GM12891 (cell line): ENCODE measurements at places on chromosomes 1 and 21.

GRCh38 chr1:241593186-241593585 lies 47.0 kb downstream of the CHML start:
- DNase-seq, result no peak

DNA sequence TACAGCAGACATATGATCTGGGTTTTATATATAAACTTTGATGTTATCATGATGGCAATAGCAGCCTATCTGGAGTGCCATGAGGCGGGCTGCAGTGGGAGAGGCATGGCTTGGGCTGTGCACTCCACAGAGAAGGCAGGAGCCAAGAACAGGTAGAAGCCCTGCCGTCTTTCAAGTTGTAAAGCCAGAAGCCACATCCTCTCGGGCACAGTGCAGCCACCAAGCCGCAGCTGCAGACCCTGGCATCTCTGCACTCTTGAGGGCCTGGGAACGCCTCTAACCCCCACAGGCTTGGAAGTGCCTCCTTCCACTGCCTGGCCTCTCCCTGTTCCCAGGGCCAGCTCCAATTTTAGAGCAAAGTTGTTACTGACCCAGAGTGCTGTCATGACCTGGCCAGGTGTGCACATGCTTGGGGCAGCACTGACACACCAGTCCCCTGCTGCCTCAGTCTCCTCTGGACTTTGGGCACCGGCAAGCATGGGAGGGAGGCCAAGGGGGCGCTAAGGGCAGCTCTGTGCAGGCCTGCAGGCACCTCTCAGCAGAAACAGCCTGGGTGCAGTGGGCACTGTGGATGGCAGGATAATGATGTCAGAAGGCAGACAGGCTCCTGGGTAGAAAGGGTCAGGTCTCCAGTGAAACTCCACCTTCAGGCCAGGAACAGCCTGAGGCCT lies 1619.8 kb upstream of the PRMT6 start:
- no peak for DNase-seq

GRCh38 chr1:180247061-180247460 lies 17.0 kb downstream of the LHX4 start:
- no peak for DNase-seq

DNA sequence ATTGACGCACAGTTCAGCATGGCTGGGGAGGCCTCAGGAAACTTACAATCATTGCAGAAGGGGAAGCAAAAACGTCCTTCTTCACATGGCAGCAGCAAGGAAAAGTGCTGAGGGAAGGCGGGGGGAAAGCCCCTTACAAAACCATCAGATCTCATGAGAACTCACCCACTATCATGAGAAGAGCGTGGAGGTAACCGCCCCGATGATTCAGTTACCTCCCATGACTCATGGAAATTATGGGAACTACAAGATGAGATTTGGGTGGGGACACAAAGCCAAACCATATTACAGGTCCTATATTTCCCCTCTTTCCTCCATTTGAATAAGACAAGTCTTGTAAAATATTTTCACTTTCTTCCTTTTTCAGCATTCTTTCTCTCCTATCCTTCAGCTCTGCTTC lies 7.7 kb upstream of the TTLL7 start:
- no peak for DNase-seq

- no peak for DNase-seq
Measured at GRCh38 chr1:152745289-152745704, 12.5 kb upstream of the KPRP start.

- no peak for DNase-seq
Measured at GRCh38 chr1:59261537-59261936, 35.4 kb upstream of the FGGY start.

GRCh38 chr1:76095802-76096201 lies 21.3 kb downstream of the ST6GALNAC3 start:
- no peak for DNase-seq

DNA sequence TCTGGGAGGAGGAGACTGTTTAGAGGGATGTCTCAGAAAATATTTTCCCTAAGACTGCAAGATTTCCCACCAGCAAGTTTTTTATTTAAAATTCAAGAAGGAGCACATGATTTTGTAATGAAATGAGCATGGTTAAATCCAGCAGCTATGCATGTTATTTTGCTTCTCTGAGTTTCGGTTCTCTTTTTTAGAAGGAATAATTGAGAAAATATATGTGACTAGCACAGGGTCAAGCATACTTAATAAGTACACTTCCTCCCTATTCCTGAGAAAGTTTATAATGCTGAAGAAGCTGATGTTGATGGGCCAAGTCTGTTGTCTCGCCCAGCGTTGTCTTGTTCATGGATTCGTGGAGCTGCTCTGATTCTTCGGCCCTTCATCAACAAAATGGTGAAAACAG lies 51.2 kb downstream of the EXO1 start:
- DNase-seq, result no peak

- no peak for DNase-seq
Measured at GRCh38 chr1:28247612-28248272, 11.6 kb upstream of the SESN2 start.

DNA sequence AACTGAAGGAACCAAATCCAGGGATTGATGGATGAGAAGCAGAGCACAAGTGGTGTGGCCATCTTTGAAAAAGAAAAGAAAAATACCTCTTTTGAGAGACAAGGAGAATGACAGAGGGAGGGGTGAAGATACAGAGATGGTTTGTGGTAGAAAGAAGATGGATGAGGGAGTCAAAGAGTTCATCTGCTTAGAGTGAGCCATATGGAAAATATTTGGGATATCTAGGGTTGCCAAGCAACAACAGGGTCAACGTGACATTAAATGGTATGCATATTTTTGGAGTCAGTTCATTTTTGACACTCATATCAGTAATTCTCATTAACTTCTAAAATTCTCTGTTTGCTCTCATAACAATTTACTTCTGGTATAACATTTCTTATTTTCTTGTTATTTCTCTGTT lies 50.7 kb downstream of the MACF1 start:
- no peak for DNase-seq

DNA sequence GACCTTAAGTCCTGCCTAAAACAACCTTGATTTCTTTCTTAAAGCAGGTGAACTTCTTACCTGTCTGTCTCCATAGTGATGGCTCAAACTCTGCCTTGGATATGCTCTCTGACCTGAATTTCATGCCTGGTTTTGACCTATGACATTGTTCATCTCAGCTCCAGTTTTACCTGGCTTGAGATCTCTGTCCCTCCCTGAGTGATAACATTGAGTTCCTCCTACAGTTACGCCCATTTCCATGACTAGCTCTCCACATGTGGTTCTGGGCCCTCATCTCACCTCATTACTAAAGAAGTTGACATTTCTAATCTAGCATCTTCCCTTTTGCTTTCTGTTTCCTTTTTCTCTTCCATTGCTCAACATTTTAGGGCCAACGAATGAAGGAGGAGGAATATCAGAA lies 233.1 kb downstream of the HHIPL2 start:
- DNase-seq, result no peak

GRCh38 chr21:37615962-37616361 lies 249.4 kb downstream of the DYRK1A start:
- no peak for DNase-seq

- DNase-seq, result no peak
Measured at GRCh38 chr1:9842073-9842711, 18.4 kb upstream of the CLSTN1 start.

- no peak for DNase-seq
Measured at GRCh38 chr1:203969846-203970245, 103.1 kb upstream of the SOX13 start.
